NCI-H774 (cell line): ENCODE measurements at places on chromosomes 11 and 22.

DNA sequence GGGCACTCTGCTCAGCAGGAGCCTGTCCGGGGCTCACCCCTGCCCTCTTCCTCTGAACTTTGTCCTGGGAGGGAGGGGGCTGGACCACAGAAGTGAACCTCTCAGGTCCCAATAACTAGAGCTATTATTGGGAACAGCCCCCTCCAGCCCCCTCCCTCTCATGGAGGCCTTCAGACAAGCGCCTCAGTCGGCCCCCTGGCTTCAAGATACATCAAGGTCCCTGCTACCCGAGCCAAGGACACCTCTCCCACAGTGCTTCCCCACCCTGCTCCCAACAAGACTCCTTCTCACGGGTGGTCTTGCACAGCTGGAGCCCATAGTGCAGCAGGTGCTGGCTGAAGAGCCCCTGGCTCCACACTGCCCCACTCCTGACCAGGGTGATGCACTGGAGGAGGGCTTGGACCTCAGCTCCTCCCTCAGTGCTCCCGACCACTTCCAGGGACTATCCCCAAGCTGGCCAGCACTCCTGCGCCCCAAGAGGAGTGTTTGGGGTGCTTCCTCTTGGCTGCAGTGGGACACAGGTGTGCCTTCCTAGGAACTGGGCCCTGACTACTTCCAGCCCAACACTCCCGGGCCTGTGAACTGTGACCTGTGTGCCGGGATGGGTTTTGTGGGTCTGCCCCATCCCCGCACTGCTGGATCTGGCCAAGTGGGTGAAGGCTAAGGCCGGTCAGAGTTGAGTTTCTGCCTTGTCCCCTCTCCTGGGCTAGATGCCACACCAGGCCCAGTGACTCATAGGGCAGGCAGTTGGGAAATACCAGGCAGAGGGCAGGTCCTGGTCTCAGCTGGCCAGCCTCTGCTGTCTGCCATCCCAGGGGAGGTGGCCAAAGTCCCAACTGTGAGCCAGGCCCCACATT is 2.2 kb downstream of the PNPLA2 start:
- no peak for DNase-seq

GRCh38 chr11:35619116-35619854 is 1.0 kb downstream of the FJX1 start:
- peak; percentile 48 for DNase-seq

DNA sequence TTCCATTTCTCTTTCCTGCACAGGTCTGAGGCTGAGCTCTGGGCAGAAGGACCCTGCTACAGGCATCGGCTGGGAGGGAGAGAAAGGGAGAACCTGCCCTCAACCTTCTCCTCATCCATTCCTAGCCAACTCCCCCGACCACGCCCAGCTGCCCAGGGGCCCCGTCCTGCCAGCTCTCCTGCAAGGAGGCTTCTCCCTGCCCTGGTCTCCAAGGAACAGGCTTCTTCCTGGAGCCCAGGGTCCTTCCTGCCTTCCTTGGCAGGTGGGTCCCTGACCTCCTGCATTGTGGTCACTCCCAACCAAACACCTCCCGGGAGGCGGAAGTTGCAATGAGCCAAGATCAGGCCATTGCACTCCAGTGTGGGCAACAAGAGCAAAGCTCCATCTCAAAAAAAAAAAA is 12.5 kb upstream of the HMOX1 start:
- no peak for DNase-seq

DNA sequence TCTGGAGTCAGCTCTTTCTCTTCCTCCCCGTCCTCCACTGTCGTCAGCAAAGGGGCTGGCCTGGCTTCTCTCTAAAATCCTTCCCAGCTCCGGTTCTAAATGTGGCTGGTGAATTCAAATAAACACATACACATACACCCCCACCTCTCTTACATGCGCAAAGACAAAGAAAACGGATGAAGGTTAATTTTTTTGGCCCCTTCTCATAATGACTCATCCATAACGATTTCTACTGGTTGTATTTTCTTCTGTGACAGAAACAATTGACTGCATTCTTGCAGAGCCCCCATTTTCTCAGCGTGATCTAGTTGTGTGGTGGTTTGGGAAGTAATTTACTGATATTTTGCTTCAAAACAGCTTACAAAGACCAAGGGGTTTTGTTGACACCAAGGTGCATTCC is 130.0 kb upstream of the NTM start:
- DNase-seq: no peak

- DNase-seq: no peak
Observed at GRCh38 chr11:125171974-125172373, 7.4 kb downstream of the PKNOX2 start.

DNA sequence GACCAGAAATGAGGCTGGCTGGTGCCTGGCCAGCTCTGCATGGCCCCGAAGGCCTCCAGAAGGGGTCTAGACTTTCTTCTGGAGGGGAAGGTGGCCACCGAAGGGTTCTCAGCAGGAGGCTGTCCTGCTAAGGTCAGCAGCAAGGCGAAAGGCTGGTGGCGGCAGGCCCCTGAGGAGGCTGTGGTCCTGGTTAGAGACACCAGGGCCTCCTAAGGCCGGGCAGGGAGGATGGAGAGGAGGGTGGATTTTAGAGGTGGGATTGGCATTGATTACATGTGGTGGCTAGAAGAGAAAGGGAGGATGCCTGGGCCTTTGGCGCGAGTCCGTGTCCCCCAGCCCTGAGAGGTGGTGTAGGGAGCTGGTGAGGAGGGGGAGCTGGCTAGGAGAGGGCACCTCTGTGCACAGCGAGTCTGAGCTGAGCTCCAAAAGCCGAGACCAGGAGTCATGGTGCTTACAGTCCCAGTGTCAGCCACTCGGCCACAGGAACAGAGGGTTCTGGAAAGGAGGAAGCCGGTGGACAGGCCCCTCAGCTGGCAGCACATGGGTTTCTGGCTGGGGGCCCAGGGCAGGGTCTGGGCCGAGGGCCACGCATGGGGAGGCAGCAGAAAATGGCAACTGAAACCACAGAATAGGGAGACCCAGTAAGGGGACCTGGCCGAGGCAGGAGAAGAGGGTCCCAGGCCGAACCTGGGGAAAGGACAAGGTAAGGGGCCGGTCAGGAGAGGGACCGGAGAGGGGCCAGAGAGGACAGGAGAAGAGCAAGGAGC is 2.5 kb downstream of the FERMT3 start:
- no peak for DNase-seq

GRCh38 chr22:28244757-28245156 is 325.7 kb upstream of the PITPNB start:
- no peak for DNase-seq

GRCh38 chr11:126347751-126348668 is 7.5 kb upstream of the ST3GAL4 start:
- DNase-seq: no peak

DNA sequence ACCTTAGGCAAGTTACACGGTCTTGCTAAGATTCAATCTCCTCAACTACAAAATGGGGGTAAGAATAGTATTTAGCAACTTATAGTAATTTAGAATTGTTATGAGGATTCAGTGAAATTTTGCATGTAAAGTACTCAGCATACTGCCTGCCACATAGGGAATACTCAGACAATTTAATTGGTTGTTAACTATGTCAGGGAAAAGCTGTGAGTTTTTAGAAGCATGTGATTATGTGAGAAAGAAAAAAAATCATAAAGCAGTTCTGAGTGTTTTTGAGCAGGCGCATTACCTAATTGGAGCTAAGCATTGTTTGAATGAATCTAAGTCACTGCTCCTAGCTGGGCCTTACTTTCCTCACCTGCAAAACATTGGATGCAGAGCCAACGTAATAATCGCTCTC is 287.3 kb upstream of the MTNR1B start:
- no peak for DNase-seq

- no peak for DNase-seq
Observed at GRCh38 chr22:20604092-20604747, 96.8 kb downstream of the MED15 start.
